Left lung (tissue), 14 donors: ENCODE measurements at places on chromosomes 3 and 15.

DNA sequence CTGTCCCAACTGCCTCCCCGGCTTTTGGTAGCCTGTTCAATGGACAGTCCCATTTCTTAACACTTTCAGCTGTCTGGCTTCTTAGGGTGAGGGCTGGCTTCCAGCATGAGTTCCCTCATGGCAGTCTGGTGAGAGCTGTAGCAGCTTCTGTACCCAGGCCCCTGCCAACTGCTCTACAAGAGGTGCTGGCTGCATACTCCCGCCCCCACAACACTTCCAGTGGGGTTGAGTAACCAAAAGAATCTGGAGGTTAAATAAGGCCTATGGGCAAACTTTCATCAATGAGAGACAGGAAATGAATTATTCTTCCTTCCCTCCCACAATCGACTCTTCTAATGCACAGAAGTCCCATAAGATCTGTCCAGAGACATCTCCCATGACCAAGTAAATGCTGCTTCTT is 145.0 kb downstream of the NEK10 start:
- DNase-seq, result no peak

- no peak for DNase-seq
These were observed 313.5 kb downstream of the RPLP1 start for GRCh38 chr15:69766156-69766555.

- no peak for DNase-seq
These were observed 97.1 kb downstream of the CPN2 start for GRCh38 chr3:194254040-194254439.

GRCh38 chr15:56804279-56804678 is 71.0 kb upstream of the ZNF280D start:
- DNase-seq, result no peak

DNA sequence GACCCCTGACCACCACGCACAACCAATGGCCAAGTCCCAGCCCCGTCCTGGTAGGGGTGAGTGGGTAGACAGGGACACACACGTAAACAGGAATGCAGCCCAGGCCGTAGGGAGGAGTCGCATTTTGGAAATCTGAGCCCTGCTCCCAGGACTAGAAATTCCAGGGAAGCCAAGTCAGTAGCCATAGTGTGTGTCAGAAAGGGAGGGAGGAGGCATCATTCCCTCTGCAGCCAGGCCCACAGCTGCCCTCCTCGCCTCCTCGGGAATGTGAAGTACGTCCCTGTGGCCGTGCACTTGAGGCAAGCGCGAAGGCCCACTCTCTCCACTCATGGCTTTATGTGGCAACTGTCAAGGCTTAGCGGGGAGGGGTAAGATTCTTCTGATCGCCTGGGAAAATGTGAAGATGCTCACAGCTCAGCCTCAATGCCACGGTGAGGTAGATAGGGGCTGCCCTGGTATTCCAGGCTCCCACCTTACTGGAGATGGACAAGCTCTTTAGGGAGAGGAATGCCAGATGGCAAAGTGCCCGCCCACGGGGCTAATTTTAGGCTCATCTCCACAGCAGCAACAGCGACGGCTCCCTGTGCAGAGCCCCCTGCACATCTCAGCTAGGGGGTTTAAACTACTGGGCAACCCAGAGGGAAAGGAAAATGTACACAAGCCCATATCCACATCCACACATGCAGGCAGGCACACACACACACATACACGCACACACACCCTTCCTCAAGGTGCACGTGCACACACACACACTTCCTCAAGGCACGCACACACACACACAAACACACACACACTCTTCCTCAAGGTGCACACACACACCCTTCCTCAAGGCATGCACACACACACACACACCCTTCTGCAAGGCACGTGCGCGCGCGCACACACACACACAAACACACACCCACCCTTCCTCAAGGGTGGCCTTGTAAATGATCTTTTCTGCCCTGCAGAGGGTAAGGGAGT is 65.5 kb downstream of the ADCY5 start:
- peak; percentile 24 for DNase-seq

DNA sequence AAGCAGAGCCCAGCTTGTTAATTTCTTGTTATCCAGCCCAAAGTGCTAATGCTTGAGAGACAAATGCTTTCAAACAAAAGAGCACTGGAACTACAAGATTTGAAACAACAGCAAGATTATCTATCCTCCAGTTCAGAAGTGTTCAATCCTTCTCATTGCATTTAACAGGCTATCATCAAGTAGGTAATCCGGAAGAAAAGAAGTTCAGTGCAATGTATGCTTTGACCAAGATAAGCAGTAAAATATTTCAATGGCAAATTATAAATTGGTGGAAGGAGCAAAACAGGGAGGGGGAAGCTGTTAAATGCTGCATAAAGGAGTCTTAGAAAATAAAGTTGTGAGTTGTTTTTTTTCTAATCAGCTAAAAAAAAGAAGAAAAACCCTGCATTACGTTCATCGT is 8.8 kb downstream of the LRIG1 start:
- no peak for DNase-seq

- no peak for DNase-seq
These were observed 109.2 kb downstream of the MYO5A start for GRCh38 chr15:52419494-52419893.

- DNase-seq, result no peak
These were observed 98.6 kb downstream of the TCF12 start for GRCh38 chr15:57017024-57017423.

DNA sequence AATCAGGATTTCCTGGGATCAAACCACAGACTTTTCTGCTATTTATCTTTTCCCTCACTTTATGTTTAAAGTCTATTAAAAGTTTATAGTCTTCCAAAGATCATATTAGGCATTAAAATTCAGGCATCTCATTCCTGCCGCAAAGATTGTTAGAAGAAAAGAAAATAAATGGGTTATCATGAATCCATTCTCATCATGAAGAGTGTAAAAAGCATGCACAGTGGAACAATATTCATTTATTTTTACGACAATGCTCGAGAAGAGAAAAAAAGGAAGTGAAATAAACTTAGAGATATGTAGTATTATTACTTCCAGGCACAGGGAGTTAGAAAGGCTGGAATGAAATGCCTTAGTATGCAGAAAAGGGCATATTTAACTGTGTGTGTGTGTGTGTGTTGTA is 213.7 kb upstream of the PLSCR5 start:
- DNase-seq, result no peak

- peak; percentile 40 for DNase-seq
These were observed 242.3 kb downstream of the FHIT start for GRCh38 chr3:61008998-61009380.

GRCh38 chr15:99248000-99248715 is 1.2 kb downstream of the TTC23 start:
- DNase-seq, result no peak

DNA sequence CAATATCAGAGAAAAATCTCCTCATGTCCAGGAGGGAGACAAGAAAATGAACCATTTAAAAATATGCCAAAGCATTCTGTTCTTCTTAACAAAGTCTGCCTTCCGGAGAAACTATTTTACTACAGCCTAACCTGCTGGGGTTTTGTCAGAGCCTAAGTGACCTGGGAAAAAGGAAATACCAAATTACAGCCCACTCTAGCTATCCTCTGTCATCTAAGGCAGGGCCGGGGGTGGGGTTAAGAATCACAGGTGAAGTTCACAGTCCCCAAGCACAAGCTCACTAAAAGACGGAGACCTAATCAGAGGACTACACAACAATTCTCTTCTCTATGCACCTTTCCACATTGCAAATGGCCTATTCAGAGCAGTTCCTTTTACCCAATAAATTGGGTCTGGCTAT is 116.6 kb downstream of the TRIM42 start:
- no peak for DNase-seq

DNA sequence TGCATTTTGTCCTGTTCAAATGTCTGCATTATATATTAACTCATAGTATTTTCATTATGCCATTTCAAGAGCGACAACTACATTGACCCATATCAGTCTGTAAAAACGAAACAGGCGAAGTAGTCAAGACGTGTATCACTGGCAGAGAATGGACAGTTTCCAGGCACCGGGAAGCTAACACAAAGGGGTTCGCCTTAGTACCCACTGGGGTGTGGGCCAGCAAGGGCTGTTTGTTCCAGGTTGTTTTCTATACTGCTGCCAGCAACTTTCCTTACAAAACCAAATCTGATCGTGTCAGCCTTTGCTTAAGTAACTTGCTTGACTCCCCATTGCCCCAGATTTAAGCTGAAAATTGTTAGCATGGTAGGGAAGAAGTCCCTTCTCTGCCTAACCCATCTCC is 87.1 kb downstream of the CGNL1 start:
- no peak for DNase-seq

GRCh38 chr15:101615986-101616848 is 36.0 kb downstream of the TM2D3 start:
- DNase-seq, result peak; percentile 56

DNA sequence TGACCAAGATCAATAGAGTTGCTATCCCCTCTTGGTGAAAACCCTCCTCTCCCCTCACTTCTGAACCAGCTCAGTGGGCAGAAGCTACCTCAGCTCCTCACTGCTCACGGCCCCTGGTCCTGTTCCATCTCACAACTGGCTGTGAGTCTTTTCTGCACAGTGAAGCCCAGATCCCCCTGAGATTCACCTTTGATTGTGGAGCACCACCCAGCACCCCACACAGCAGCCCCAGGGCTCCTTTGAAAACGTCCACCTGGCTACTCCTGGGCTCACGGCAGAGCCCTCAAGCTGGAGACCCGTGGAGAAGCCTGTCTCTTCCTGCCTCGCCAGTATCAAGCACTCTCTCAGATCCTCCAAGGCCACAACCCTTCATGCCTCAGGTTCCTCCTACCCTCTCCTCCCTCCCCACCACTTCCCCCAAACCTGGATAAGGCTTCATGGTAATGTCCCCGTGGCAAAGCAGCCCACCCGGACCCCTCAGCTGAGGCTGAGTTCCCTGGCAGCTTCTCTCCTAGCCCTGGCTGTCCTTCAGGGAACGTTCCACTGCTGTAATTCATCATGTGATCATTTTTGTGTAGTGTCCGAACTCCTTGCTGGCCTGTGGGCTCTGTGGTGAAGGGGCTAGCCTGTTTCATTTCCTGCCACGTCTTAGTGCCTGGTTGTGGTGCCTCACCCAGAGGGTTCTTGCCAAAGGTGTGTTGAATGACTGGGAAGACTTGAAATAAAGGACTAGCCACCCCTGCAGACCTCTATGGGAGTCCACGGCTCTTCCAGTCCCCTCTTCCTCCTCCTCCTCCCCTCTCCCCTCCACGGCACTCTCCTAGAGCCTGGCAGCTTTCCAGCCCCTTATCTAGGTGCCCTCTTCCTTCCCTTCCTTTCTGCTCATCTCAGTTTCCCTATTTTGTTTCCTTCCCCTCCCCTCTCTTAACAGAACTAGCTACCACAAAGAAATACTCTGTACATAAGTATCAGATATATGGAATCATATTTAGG is 44.5 kb downstream of the KY start:
- DNase-seq, result no peak

GRCh38 chr3:136141891-136142290 is 54.2 kb downstream of the MSL2 start:
- DNase-seq, result no peak

DNA sequence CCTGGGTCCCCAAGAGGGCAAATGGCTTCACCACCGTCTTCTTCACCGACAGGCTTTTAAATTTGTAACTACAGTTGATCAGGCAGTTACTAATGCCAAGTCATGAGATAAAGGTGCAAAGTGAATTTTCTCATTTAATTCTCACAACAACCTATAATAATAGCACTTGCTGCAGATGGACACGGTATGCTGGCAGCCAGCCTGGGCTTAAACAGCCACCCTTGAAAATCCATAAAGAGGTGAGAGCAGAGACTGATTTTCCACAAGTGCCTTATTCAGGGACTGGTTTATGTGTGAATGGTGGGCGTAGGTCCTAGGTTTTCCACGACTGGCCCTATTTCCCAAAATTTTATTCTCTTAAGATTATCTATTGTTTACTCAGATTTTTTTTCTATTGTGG is 117.8 kb downstream of the RAB11A start:
- no peak for DNase-seq

- no peak for DNase-seq
These were observed 42.7 kb downstream of the STT3B start for GRCh38 chr3:31575448-31575847.

DNA sequence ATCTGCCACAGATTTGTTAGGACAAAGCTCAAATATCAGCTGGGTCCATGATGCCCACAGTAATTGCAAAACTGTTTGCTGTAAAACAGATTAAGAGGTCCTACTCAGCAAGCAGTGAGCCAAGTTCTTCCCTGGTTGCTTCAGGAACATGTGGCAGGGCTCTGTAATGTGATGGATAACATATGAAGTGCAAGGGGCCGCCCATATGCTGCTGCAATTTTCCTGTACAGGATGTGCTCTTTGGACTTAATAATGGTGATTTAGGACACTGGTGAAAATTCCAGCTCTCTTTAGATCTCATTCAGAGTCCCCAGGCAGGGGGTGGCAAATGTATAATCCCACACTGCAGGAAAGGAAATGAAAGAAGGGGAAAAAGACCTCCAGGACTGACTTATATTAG is 289.4 kb downstream of the LSAMP start:
- peak; percentile 65 for DNase-seq

GRCh38 chr3:46656778-46657556 is 36.5 kb downstream of the ALS2CL start:
- no peak for DNase-seq

DNA sequence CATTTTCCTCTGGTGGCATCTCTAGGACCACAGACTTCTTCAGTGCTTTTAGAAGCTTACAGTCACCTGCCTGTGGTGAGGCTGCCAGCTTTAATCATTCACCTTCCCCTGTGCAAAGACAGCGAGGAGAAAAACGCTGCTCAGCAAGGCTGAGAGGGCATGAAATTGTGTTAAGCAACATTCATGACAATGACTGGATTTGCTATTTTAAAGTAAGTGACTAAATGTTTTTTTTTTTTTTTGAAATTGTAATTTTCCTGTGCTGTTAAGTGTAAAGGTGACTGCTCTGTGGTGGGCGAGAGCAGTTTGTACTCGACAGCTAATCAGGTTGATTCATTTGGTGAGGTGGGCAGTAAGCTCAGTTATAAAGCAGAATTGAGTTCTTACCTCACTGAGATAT is 240.4 kb downstream of the NSUN3 start:
- no peak for DNase-seq

DNA sequence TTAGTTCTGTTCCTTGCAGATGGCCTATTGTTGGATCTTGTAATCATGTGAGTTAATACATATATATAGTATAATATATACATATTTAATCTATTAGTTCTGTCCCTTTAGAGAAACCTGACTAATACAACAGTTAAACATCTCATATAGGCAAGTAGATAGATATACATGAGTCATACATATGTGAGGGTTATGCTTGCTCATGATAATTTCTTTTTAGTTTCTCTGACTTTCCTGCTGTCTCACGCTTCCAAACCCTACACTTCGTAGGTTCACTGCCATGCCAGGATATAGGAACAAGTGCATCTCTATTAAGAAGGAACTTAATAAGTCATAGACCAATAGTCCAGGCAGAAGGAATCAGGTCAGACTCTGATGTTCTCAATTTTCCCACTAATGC is 16.8 kb upstream of the CLDN16 start:
- DNase-seq, result no peak

- DNase-seq, result no peak
These were observed 24.1 kb downstream of the TMEM40 start for GRCh38 chr3:12734960-12735359.

- no peak for DNase-seq
These were observed 28.4 kb downstream of the CD200R1L start for GRCh38 chr3:112818289-112818688.
